T-helper 22 cell (primary cell): ENCODE measurements at places on chromosomes 11 and 22.

GRCh38 chr22:20298110-20298802 is 21.6 kb downstream of the DGCR6L start:
- no peak for DNase-seq

GRCh38 chr22:33639588-33640254 is 280.6 kb downstream of the LARGE1 start:
- DNase-seq: no peak

GRCh38 chr11:128171506-128171905 is 415.9 kb downstream of the ETS1 start:
- no peak for DNase-seq

DNA sequence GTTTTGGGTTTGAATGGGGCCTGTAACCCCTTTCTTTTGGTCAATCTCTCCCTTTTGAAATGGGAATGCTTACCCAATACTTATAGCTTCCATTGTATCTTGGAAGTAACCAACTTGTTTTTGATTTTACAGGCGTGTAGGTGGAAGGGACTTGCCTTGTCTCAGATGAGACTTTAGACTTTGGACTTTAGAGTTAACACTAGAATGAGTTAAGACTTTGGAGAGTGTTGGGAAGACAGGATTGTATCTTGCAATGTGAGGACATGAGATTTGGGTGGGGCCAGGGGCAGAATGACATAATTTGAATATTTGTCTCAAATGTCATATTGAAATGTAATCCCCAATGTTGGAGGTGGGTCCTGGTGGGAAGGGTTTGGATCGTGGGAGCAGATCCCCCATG is 1466.9 kb downstream of the LRRC4C start:
- no peak for DNase-seq

DNA sequence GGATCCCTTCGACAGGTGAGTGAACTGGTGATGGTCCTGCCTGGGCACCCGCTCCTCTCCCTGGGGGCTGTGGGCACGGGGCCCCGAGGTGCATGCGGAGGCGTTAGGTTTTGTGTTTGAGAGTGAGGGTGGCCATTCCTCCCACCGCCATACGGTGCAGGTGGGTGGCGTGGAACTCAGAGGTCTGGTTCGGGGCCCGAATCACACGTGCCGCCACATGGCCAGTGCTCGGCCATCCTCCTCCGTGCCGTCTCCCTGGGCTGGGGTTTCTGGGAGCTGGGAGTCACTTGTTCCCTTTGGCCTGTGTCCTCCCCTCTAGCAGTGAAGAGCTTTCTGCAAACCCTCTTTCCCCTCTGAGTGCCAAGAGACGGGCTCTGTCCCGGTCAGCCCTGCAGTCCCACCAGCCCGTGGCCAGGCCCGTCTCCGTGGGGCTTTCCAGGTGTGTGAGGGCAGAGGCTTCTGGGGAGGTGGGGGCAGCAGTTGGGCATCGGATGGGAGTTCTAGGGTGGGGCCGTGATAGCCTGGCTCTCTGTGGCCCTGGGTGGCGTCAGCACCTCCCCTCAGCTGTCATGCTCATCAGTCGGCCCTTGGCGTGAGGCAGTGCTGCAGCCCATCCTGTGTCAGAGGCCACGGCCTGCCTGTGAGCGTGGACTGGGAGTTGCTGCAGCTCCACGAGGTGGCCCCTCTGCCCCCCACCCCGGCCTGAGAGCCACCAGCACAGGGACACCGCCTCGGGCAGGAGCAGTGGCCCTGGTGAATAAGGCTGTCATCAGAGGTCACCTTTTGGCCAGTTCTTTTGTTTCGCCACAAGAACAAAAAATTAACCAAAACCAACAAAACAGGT is 10.2 kb downstream of the IRF7 start:
- DNase-seq: no peak

- DNase-seq: no peak
These were observed 67.1 kb downstream of the NAV2 start for GRCh38 chr11:19779740-19780139.

- no peak for DNase-seq
These were observed 39.4 kb downstream of the IRAG1 start for GRCh38 chr11:10653946-10654810.

- DNase-seq: no peak
These were observed 59.7 kb upstream of the CTTN start for GRCh38 chr11:70338594-70338993.

DNA sequence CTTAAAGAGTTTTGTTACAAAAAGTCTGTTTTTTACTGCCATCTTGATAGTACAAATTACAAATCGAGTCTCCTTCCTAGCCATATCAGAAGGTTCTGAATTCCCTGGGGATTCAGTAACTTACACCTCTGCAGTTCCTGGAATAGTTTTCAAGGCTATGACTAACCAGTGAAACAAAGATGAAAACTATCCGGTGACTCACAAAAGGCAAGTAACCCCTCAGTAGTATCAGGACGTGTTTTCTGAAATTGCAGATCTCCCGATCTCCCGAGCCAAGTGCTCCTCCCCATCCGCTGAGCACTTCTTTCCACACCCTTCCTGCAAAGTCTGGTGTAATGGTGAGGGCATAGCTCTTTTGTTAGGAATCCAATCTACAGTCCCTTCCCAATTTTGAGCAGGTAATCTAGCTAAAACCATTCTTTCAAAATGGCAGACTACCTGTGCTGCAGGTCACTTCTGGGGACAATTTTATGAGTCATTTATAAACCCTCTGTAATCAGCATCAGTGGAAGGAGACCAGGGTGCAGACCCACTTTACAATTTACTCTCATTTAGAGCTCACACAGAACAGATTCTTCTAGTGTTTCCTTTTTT is 7.7 kb downstream of the E2F8 start:
- no peak for DNase-seq

- no peak for DNase-seq
These were observed 141.2 kb downstream of the CSNK2A3 start for GRCh38 chr11:11211888-11212287.

GRCh38 chr22:32990187-32990586 is 68.0 kb downstream of the SYN3 start:
- no peak for DNase-seq

DNA sequence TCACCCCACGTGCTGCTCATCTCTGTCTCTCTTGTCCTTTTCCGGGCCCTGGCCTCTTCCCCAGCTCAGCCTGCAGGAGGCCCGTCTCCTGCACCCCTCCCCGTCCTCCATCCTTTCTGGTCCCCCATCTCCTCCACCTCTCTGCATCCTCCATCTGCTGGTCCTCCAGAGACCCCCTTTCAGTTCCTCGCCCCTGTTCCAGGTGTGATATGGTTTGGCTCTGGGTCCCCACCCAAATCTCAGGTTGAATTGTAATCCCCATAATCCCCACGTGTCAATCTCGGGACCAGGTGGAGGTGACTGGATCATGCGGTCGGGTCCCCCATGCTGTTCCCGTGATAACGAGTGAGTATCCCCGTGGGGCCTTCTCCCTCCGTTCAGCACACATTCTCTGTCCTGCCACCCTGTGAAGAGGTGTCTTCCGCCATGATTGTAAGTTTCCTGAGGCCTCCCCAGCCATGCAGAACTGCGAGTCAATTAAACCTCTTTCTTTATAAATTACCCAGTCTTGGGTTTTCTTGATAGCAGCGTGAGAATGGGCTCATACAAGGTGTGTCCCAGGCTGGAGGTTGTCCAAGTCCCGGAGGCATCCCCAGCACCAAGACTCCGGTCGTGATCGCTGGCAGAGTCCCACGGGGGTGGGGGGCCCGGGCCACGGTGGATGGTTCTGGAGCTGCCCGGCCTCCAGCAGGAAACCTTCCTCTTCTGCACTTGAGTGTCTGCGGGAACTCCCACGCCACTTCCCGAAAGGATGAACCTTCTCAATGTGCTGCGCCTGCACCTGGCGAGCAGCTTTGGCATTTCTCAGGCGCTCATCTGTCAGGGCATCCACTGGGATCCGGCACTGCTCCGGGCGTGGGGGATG is 29.0 kb upstream of the TOLLIP start:
- no peak for DNase-seq

- no peak for DNase-seq
These were observed 39.9 kb downstream of the KCNC1 start for GRCh38 chr11:17774232-17775034.

GRCh38 chr11:109547356-109548027 is 125.5 kb downstream of the C11orf87 start:
- no peak for DNase-seq

- DNase-seq: no peak
These were observed 64.2 kb downstream of the THAP12 start for GRCh38 chr11:76316726-76317125.

GRCh38 chr11:5007561-5007960 is 12.9 kb downstream of the OR51L1 start:
- no peak for DNase-seq

DNA sequence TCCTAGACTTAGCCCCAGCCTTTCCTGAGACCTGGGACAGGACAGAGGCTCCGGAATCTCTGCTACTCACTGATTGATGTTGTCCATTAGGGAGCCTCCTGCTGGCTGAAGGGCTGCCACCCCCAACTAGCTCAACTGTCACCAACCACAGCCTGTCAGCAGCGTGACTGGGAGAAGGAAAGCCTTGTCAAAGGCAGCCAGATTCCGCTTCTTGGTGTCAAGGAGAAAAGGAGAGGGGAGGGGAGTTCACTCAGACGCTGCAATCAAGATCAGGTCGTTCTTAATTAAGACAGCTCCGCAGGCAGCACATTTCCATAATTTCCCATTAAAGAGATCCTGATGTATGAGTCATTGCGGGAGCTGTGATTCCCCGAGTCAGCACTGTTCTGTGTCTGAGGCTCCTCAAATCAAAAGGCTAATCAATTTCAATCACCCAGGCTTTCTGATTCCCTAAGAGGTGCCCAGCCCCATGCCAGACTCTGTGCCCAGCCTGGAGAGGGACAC is 152.8 kb upstream of the ZBED5 start:
- DNase-seq: no peak

GRCh38 chr11:57161351-57161750 is 20.4 kb upstream of the LRRC55 start:
- DNase-seq: no peak
